ENCODE measurements at places on chromosomes 7 and 10.

DNA sequence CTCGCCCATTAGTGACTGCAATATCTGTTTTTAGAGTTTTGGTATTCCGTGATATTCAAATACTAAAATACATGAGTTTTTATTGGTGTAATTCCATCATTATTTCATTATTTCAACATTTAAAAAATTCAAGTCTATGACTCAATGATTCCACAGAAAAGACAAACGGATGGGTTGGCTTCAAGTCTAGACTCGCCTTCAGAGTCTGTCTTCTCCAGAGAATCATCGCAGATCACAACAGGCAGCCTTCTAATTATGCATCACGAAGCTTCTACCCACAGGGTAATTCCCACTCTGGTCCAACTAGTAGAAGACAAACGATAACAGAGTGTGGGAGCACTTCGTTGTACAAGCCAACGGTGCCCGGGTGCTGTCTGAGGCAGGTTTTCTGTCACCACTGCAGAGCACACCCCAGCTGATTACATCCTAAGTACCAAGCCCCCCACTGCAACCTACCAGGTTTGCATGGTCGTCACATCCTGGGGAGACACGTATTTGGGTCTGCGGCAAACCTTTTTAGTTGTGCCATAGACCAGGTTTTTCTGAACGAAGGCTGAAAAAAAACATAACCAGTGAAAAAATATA lies 28.9 kb downstream of the PARP12 start:
- DNase-seq, result no peak

- DNase-seq, result no peak
Measured at GRCh38 chr10:11012421-11013295, 5.0 kb upstream of the CELF2 start.

DNA sequence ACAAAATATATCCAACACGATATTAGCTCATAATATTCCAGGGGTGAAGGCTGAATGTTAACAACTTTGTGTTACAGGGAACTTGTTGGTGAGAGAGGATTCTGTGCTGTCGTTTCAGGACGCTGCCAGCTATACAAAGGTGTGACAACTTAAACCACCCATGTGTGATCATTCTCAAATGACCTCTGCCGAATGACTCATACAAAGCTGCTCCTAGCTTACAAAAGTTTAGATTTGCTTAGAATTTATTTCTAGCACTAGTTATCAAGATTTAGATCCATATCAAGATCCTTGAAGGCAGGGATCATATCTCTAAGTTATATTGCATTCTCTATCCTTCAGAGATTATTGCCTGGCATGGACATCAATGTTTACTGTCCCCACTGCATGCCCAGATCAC lies 65.3 kb downstream of the COBL start:
- DNase-seq, result no peak

DNA sequence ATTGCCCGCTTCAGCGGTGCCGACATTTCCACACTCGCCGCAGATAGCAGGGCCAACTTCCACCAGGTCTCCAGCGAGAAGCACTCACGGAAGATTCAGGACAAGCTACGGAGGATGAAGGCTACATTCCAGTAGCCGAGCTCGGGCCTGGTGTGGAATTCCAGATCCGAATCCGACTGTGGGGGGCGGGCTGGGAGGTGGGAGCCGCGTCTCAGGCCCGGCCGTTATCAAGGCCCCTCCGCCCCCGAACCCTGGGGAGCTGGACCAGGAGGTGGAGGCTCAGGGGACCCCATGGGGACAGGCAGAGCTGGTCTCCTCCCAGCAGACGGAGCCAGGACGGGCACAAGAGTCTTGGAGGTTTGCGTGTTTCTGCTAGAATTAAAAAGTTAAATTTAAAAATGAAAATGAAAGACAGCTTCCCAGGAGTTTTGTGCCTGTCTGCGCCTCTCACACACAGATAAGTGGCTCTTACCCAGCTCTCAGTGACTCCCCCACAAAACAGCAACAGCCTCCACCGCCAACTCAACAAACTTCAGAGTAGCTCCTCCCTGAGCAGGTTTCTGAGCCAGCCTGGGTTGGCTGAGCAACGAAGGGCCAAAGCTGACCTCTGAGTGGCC lies 5.2 kb upstream of the UTF1 start:
- DNase-seq, result no peak

DNA sequence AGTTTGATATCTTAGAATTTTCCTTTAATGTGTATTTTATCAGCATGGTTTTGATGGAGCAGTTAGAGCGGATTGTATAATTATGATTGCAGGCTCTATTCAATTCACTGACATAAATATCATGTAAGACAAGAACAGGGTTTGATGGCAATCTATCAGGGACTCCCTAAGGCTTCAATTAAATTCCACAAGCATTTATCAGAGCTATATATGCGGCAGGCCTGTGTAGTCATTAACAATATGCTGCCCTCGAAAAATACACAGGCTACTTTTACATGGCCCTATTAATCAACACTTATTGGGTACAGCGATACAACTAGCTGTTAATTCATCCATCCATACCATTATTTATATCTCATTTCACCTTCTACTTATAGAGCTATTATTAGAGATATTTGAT lies 358.1 kb upstream of the TPK1 start:
- no peak for DNase-seq

GRCh38 chr10:15735763-15736162 lies 16.0 kb upstream of the ITGA8 start:
- no peak for DNase-seq

DNA sequence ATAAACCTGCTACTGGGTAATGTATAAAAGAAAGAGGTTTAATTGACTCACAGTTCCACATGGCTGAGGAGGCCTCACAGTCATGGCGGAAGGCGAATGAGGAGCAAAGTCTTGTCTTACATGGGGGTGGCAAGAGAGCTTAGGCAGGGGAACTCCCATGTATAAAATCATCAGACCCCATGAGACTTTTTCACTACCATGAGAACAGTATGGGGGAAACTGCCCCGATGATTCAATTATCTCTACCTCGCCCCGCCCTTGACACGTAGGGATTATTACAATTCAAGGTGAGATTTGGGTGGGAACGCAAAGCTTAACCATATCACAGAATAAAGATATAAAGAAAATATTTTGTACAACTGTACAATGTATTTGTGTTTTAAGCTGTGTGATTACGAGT lies 39.4 kb upstream of the PLCE1 start:
- no peak for DNase-seq

GRCh38 chr7:17871815-17872533 lies 68.3 kb downstream of the SNX13 start:
- no peak for DNase-seq

DNA sequence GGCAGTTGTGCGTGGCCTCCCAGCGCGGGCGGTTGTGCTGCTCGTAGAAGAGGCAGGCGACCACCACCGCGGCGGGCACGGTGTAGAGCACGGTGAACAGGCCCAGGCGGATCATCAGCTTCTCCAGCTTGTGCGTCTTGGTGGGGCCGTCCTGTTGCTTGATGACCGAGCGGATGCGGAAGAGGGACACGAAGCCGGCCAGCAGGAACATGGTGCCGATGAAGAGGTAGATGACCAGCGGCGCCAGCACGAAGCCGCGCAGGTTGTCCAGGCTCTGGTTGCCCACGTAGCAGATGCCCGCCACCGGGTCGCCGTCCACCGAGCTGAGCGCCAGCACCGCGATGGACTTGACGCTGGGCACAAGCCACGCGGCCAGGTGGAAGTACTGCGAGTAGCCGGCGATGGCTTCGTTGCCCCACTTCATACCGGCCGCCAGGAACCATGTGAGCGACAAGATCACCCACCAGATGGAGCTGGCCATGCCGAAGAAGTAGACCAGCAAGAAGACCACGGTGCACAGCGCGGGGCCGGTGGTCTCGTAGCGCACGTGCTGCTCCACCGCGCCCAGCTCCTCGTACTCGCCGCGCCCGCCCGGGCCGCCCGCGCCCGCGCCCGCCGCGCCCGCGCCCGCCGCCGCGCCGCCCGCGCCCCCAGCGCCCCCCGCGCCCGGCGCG lies 2.2 kb downstream of the FZD8 start:
- no peak for DNase-seq

DNA sequence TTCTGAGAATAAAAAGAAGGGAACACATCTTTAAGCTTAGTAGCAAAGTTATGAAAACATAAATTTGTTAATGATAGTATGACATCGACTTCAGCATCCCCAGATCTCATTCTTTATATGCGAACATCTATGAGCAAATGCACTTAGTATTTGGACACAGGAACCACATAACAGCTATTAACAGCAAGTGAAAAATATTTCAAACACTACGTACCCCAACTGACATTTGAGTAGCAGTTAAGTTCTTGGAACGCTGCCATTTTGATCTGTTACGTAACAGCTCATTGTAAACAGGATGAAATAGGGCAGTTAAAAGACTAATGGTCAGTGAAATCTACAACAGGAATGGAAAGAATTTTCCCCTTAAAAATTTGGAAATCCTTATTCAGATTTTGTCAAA lies 428.9 kb downstream of the TNS3 start:
- DNase-seq, result no peak

DNA sequence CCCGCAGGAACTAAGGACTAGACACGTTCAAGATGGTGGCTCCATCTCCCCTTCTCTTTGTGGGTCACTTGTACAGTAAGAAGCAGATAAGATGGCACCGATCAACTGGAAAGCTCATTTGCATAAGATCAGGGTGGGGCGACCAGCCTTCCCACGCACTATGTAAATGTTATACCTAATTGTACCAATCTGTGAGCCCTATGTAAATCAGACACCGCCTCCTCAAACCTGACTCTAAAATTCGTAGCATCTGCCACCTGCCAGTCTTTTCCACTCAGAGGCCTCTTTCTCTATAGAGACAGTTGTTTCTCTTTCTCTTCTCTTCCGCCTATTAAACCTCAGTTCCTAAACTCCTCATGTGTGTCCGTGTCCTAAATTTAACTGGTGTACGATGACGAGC lies 324.5 kb downstream of the PHF14 start:
- DNase-seq, result no peak

- DNase-seq, result no peak
Measured at GRCh38 chr7:50653981-50654425, 88.8 kb upstream of the DDC start.

DNA sequence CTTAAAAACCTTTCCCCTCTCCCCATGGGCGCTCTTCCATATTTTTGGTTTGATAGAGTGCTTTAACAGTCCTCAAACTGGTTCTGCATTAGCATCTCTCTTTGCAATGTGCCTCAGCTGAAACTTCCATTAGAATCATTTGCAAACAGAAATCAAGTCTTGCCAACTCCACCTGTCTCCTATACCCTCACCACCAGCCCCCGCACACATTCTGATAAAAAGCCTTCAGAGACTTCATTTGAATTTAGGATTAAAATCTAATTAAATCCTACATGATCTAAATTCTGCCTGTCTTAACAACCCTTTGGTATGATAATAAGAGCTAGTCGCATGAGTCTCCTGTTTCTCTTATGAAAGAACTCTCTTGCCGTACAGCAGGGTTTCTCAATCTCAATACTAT lies 384.9 kb upstream of the ETV1 start:
- DNase-seq, result no peak

DNA sequence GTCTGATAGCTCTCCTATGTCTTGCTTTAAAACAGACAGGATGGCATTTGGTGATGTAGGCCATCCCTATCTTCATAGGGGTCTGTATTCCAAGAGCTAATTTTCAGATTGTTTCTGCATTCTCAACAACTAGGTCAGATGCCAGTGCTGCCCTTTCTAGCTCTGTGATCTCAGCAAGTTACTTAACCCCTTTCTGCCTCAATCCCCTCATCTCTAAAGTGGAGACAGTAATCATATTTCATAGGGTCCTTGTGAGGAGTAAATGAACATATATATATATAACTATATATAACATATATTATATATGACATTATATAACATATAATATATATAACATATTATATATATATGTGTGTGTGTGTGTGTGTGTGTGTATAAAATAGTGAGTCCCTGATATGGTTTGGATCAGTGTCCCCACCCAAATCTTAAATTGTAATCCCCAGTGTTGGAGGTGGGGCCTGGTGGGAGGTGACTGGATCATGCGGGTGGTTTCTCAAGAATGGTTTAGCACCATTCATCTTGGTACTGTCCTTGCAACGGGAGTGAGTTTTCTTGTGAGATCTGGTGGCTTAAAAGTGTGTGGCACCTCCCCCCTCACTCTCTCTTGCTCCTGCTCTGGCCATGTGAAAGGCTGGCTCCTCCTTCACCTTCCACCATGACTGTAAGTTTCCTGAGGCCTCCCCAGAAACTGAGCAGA lies 45.2 kb downstream of the HIPK2 start:
- no peak for DNase-seq

DNA sequence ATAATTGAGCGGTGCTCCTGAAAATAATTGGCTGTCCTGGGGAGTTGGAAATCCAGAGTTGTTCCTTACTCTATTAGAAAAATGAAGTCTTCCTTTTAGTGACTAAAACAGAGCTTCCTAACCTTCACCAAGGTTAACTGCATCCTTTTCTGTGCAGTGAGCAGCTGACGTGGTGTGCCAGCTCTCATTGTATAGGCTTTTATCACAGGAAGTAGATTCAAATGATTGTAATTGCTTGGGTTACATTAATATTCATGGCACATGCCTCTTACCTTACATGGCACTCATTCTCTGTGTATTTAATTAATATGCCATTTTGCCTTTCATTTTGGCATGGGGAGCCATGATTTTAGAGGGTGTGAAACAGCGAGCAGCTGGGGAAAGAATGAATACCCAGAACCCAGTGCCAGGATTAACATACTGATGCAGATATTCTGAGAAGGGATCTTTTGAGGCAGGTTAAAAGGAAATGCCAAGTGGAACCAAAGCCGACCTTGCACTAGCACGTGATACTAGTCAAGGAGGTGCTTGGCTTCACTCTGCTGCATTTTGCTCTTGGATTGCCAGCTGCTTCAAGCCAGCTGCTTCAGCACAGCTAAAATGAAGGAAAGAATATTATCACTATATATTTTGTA lies 115.3 kb downstream of the ST7 start:
- no peak for DNase-seq

DNA sequence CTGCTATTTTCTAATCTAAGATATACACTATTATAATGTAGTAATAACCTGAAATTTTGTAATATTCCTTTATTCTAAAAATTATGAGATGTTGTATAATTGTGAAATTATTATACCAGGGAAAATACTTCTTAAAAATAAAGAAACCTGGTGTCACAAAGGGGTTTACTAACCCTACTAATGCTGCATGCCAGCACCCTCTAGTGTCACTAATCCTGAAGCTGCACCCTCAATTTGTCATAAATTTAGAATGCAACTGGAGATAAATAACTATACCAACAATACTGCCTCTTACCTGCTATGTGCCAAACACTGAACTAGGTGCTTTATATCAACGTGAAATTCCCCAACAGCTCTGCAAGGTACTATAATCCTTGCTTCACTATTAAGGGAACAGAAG lies 30.8 kb downstream of the TM9SF3 start:
- DNase-seq, result no peak

GRCh38 chr7:111499027-111499426 lies 63.3 kb downstream of the IMMP2L start:
- DNase-seq, result peak; percentile 42

Measured in H54 (cell line).